CD4-positive, alpha-beta T cell (primary cell): ENCODE measurements at places on chromosomes 4 and X.

DNA sequence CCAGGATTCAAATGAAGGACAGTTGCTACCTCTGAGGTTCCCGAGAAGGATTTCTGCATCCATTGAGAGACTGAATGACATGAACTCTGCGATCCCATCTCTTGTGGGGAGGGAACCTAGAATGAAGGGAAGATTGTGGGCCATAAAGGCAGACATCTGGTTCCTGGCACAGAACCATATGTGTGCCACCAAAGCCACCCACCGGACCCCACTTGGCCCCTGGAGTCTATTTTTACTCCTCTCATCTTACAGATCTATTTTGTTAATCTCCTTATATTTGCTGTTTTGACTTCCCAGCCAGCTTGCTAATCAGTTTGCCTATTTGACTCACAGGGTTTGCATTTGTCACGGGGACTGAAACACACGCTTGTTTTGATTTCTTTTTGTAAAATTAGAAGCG lies 7.3 kb downstream of the SOD3 start:
- no peak for DNase-seq

DNA sequence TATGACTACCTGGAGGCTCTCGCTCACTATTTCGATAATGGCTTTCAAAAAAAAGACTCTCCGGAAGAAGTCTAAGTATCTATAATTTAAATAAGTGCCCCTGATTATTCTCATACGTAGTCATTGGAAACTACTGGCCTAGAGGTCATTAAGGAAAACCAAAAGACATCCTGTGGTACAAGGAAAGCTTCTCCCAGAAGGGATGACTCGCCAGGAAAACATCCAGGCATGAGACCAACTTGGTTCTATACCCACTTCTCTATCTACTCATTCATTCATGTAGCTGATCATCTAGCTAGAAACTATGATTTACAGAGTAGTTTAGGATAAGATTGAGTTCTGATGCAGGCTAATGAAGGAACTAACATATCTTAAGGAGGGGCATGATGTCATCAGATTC lies 37.7 kb downstream of the SOX3 start:
- no peak for DNase-seq

DNA sequence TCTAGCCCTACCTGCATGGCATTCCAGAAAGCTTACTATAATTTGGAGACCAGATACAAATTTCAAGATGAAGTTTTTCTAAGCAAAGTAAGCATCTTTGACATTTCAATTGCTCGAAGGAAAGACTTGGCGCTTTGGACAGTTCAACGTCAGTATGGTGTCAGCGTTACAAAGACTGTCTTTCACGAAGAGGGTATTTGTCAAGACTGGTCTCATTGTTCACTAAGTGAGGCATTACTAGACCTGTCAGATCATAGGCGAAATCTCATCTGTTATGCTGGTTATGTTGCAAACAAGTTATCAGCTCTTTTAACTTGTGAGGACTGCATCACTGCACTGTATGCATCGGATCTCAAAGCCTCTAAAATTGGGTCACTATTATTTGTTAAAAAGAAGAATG lies 17.6 kb downstream of the THAP9 start:
- no peak for DNase-seq

GRCh38 chrX:68978255-68978654 lies 149.4 kb downstream of the EFNB1 start:
- no peak for DNase-seq

DNA sequence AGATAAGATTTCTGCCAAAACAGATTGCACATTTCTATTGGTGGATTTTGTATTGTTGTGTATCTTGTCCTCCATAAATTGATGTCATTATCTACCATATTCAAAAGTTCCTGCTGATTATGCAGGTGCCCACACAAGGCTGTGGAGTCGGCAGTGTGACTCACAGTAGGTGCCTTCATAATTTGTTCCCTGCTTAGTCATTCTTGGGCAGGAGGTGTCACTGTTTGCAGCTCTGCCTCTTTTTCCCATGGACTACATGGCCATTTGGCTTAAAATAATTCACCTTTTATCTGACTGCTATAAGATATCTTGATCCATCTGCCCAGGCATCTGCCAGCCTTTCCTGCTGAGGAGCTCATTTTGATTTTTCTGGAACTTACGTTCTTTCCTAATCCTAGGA lies 33.6 kb upstream of the ENPEP start:
- DNase-seq: no peak

GRCh38 chr4:88411491-88412096 lies 32.9 kb downstream of the HERC6 start:
- no peak for DNase-seq

GRCh38 chr4:181860157-181860556 lies 383.0 kb upstream of the TENM3 start:
- no peak for DNase-seq
